ENCODE measurements at places on chromosomes 13 and 19.

- DNase-seq: no peak
These were observed 1.4 kb downstream of the STK11 start for GRCh38 chr19:1206864-1207450.

DNA sequence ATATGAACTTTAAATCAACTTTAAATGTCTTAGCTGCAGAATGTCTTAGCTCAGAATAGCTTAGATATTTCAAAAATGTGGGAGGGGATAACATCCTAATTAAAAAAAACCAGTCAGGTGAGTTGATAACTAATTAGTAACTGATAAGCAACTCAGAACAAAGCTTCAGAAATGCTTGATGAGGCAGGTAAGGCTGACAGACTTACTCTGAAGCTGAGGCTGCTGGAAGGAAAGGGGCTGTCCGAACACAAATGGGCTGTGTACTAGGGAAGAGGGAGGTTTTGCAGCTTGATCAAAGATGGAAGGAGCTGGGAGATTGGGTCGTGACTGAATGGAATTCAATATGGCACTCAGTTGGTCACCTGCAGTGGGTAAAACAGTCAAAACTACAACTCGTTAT lies 91.2 kb upstream of the FBXL3 start:
- DNase-seq: no peak

GRCh38 chr19:19257137-19257536 lies 16.0 kb downstream of the TM6SF2 start:
- no peak for DNase-seq

GRCh38 chr13:93554514-93554913 lies 327.9 kb downstream of the GPC6 start:
- no peak for DNase-seq

All from DMS 273 treated with DMSO at 0.1 percent for 48 hours (cell line).